NCI-H1092 (cell line): ENCODE measurements at places on chromosomes 13 and 19.

GRCh38 chr13:99151516-99151915 lies 49.1 kb upstream of the UBAC2 start:
- no peak for DNase-seq

DNA sequence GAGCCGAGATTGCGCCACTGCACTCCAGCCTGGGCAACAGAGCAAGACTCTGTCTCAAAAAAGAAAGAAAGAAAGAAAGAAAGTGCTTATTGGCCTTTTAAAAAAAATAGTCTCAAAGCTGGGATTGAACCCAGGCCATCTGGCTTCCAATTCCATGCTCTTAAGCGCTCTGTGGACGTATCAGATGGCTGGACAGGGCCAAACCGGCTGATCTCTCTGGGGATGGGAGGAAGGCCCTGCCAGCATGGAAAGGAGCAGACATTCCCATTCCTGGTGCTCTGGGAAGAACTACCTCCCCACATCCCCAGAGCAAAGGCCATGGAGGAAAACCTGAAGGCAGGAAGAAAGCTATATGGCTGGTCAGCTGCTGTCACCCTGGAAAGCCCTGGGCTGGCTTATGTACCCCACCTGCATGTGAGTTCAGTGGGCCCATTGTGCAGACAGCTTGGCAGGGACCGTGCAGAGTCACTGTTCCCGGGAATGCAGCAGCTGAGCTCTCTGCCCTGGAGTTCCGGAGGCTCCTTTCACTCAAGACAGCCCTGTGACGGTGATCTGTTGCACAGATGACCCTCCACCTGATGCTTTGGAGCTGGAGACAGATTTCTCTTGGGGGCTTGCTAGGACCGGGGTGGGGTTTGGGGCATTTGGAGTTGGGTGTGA lies 84.3 kb downstream of the SIPA1L3 start:
- no peak for DNase-seq

DNA sequence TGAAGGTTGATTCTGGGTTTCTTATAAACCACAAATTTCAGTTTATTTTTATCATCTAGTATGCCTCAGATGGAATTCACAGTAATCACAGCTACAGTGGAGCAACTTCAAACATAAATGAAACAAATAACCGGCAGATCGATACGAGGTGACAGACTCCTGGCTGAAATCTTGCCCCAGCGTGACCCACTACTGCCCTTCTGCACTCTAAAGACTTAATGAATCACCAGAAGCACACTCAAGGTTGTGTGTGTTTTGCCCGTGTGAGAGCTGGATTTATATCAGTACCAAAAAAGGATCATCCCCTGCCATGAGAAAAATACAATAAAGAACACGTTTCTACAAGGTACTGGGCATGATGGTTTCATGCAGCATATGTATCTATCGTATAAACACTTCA lies 161.7 kb downstream of the KLF12 start:
- DNase-seq = no peak

DNA sequence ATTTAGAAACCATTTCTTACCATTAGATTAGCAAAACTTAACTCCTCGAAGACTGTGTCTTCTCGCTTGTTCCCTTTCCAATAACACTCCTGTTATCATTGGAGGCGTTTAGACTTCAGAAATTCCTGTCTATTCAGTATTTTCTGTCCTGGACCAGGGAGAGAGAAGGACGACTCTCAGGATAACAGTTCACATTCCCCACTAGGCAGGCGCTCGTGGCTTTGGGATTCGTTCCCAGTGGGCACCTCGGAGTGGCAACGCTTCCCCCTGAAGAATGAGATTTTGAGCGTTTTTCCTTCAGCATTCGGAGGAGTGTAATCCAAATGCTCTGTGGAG lies 429 bp upstream of the ZNF225 start:
- DNase-seq = no peak

DNA sequence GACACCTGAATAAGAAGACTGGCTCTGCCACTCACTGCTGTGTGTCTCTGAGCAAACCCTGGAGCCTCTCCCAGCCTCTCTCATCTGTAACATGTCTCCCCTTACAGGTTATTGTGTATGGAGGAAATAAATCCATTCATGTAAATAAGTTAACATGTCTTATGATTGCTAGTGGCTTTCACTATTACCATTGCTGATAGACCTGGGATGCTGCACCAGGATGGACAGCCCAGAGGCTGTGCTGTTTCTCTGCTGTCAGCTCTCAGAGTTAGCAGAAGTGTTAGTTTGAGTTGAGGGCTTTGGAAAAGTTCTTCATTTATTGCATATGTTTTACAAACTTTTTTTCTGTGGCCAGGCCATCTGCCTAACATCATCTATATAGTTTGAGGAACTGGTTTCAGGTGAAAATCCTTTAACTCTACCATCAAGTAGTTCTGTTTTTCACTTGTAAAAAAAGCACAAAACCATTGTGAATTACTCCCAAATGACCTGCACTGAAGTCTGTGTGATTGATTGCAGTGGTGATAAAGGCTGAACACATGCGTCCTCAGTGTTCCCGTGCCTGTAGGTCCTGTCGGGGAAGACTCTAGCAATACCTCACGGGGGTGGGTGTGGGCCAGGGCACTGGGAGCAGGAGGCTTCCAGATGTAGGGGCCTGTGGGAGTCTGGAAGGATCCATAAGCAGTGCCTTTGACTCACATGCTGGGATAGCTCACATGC lies 24.6 kb downstream of the MPHOSPH8 start:
- DNase-seq = no peak

GRCh38 chr13:95188128-95188527 lies 113.1 kb downstream of the ABCC4 start:
- DNase-seq = no peak

GRCh38 chr19:6529937-6530385 lies 865 bp upstream of the TNFSF9 start:
- DNase-seq = no peak

DNA sequence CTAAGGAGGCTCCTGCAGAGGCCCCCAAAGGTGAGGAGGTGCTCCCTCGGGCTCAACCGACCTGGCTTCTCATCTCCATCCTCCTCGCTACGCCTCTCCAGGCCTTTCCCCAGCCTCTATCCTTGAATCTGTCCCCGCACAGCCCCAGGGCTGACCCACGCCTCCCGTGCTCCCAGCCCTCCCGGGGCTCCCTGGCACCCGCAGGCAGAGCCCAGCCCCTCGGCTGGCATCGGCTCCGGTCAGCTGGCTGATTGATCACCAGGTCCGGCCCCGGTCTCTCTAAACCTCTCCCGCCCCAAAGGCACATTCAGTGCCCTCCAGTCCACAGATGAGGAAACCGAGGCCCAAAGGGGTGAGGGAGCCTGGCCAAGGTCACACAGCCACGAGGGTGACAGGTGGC lies 2.5 kb downstream of the MYBPC2 start:
- no peak for DNase-seq

- no peak for DNase-seq
Observed at GRCh38 chr19:29193155-29193554, 19.8 kb downstream of the UQCRFS1 start.

GRCh38 chr13:49368688-49369087 lies 75.2 kb downstream of the CAB39L start:
- DNase-seq = no peak

DNA sequence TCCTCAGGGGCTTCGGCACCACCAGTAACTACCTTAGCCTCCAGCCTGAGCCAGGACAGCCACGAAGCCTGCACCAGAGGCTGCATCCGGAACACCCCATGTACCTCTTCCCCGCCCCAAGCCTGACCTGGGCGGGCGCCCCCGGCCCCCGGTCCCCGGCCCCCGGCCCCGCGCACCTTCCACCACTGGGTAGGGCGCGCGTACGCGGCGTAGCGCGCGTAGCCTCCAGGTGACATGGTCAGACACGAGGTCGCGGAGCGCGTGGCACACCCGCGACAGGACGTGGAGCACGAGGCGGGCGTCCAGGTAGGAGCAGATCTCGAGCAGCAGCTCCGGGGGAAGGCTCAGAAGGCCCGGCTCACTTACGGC lies 450 bp downstream of the FBXW9 start:
- DNase-seq = no peak

DNA sequence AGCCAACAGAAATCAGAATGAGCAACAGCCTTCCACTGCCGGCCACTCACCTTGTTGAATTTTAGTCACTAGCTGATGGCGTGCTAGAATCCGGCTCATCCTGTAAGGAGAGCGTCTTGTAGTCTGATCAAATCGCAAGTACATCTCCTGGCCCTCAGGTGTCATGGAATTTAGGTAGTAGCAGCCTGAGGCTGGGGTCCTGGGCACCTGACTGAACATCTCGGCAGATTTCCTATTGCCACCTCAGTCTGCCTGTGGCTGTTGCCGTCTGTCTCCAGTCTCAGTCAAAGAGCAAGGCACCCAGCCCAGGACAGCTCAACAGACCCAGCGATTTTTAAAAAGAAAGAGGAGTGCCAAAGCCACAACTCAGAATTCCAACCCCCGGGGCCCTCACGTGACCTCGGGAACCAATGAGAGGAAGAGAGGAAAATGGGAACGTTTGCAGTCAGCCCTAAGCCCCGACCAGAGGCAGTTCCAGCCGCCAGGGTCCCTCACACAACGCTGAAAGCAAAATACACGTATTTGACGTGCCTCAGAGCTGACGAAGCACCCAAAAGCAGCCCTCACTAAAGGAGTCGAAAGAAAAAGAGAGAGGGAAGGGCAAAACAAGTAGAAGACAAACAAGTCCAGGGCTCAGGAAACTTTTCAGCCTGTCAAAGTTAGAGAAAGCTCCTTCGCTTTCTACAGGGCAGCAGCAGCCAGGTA lies at the start of gene STARD13:
Gene STARD13, minus strand, starts transcription at position 336 of the 705 bp plus-strand sequence. Its CDS starts 117 bp downstream, at position 219.
- DNase-seq = no peak

DNA sequence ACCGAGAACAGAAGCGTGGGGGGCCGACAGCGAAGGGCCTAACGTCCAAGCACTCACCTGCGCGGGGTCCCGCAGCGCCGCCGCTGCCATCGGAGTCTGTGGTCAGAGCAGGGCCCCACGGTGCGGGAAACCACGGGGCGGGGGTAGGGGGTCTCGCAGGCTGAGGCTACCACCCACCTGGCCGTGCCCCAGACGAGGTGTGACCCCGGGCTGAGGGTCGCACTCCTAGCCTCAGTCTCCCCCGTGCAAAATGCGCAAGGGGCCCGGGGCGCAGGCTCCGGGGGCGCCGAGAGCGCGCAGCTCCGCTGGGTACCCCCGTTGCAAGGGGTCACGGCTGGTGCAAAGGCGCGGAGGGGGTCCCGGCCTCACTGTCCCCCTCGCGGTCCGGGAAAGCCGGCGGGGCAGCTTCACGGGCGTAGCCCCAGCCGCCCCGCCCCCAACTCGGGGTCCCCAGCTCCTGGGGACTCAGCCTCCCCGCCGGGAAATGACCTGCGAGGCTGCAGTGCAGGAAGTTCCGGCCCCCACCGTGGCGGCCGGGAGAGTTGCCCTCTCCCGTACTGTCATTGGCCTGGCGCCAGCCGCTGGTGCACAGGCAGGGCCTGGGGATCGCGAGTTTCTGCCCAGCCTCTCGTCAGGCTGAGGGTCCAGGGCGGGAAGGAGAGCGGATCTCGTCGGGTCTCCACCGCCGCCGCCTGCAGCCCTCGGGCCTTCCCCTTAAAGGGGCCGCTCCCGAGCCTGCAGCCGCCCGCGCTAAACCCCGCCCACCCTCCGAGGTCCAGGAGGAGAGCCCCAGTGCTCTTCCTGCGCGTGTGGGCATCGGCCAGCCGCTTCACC lies at the start of gene ZNF792:
Gene ZNF792, minus strand, starts transcription at position 657 of the 834 bp plus-strand sequence. Its CDS starts 567 bp downstream, at position 90.
- DNase-seq = peak; percentile 22

DNA sequence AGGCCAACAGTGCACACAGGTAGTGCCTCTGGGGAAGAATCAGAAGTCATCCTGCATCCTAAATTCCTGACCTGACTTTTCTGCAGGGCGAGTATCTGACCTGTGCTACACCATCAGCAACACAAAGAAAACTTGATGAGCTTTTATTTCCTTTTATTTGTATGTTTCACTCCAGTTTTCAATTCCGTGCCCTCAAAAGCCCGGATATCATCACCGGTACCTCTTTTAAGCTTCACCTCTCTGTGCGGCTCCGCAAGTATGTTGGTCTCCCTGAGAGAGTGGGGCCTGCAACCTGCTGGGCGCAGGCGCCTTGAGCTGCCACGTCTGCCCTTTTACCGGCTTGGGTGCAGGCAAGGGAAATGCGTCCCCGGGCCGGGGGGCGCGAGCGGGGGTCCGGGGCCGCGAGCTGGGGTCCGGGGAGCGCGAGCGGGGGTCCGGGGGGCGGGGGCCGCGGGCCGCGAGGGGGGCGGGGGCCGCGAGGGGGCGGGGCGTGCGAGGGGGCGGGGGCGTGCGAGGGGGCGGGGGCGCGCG lies 4.3 kb upstream of the DUXA start:
- no peak for DNase-seq

DNA sequence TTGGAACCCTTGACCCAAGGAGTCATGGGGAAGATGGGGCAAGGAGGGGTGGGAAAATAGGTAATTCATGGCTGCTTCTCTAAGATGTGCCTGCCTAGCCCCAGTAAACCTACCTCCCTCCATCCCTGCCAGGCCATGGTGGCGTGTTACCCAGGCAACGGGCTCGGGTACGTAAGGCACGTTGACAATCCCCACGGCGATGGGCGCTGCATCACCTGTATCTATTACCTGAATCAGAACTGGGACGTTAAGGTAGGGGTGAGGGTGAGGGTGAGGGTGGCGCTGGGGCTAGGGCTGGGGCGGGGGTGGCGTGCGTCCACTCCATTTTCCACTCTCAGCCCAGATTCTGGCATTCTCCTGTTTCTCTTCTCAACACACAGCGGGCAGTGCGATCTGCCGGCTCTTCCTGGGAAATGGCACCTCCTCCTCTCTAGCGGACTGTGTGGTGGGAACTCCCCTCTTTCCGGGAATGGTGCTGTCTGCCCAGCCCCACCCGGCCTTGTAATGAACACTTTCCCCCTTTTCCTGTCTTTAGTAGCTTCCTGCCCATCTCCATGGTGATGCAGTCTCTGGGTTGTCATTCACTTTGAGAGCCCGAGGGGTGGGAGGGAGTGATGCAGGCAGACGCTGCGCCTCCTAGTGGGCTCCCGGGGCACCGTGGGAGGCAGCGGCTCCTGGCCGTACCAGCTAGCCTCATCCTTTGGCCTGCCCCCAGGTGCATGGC lies 7.6 kb downstream of the EGLN2 start:
- no peak for DNase-seq

DNA sequence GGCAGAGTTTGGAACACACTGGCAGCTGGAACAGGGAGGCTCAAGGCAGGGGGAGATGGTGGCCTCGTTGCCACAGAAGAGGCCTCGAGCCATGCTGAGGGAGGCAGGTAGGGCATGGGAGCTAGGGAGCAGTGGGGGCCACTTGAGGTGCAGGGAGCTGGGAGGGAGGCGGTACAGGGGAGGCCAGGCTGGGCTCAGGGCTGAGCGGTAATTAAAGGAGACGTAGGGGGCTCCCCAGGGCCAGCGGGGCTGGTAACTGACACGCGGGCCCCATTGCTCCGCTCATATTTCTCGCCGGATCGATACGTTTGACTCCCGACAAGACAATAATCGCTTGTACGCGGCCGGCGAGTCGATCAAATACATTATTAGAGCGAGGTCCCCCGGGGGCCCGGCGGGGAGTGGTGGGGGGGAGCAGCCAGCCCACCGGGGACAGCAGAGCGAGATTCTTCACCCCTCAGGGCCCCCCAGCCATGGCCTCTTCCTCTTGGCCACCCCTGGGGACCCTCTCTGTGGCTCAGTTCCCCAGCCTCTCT lies 2.4 kb upstream of the POU2F2 start:
- DNase-seq = no peak
